ENCODE measurements at places on chromosomes 16 and 17.
A peak's percentile ranks its signal among the peaks of the same experiment; 100 is the strongest.

GRCh38 chr17:80441598-80442322 lies 26.8 kb downstream of the ENDOV start:
- no peak for DNase-seq

- DNase-seq: peak; percentile 5
Measured at GRCh38 chr17:59963738-59964481, 630 bp downstream of the RNFT1 start.

DNA sequence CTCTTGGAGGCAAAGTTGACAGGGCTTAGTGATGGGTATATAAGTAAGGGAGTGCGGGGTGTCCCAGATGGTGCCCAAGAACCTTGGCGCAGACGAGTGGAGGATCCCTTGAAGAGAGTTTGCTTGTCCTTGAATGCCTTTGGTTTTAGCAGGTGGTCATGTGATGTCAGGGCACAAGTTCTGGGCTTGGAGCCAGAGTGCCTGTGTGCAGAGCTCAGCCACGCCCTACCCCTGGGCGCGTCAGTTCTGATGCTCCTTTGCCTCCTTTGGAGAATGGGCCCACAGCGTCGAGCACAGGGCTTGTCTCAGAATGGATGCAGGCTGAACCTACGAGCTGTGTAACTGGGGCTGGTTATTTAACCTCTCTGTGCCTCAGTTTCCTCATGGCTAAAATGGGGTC lies 412.2 kb upstream of the EEF2KMT start:
- DNase-seq: no peak

- DNase-seq: no peak
Measured at GRCh38 chr17:57259817-57260216, 3.5 kb downstream of the MSI2 start.

GRCh38 chr16:31133046-31133501 lies 2.5 kb downstream of the PRSS8 start:
- no peak for DNase-seq

GRCh38 chr16:50572700-50573099 lies 24.5 kb downstream of the NKD1 start:
- DNase-seq: no peak

- no peak for DNase-seq
Measured at GRCh38 chr17:11446316-11446715, 152.0 kb upstream of the DNAH9 start.

All from NCI-H2171 (cell line).